ENCODE measurements at places on chromosomes 3 and 15.

- DNase-seq = peak; percentile 69
These were observed 68.0 kb downstream of the ATP2B2 start for GRCh38 chr3:10437272-10437994.

DNA sequence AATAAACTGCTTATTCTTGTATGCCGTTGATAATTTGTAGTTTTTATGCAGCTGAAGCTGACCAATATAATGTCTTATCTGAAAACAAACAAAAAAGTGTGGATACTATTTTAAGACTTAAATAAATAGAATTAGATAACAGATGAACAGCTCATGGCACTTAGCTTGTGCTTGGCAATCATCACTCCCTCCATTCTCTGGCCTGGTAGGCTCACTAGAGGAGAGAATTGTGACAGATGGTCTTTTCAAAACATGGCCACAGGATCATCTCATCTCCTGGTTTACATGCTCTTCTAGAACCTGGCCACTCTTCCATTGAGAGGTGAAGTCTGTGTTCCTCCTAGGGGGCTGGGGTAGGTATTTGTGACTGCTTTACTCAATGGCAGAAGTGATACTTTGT lies 58.4 kb upstream of the RBP1 start:
- DNase-seq = no peak

DNA sequence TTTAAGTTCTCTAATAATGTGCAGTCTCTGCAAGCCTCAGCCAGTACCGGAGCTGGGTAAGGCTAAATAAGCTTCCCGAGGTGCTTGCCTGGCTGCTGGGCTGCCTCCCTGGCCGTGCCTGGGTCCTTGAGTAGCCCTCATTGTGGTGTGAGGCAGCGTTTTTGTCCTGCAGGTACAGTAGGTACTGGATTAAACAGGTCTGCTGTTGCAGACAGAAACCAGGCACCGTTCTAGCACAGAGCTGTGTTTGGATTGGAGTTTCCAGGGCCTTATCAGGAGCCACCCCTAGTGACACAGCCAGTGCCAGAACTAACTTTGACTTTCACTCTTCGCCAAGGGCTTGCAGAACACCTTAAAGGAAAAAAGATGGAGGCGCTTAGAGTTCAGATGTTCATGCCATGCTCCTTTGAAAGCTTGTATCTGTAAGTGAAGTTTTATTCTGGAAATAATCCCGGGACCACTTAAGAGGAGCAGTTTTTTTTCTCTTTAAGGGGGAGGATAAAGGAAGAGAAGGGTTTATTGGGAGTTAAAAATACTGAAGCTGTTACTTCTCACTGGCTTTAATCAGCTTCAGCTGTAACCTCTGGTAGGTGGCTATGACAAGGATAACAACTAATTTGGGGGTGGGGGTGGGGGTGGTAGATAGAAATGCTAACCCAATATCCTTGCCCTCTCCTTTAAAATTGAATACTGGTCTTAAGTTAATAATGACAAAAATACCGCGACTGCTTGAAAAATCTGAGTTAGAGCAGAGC lies 126.8 kb downstream of the MITF start:
- DNase-seq = no peak

DNA sequence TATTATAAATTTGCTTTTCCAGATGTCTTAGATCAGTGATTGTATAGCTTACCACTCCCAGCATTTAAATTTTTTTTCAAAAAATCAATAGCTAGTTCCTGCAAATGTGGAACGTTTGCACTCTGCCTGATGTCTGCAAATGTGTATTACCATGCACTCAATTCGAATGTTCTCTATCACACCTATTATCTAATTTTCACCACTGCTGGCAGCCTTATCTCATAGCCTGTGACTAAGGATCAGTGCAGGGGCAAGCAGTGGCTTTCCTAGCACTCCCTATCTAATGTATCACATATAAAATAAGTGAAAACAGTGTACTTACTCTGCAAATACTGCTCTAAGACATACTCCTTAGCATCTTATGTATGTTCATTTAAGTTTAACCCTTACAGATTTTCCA lies 196.3 kb upstream of the PLSCR5 start:
- DNase-seq = no peak

GRCh38 chr3:127719369-127719768 lies 46.6 kb downstream of the ABTB1 start:
- DNase-seq = no peak

DNA sequence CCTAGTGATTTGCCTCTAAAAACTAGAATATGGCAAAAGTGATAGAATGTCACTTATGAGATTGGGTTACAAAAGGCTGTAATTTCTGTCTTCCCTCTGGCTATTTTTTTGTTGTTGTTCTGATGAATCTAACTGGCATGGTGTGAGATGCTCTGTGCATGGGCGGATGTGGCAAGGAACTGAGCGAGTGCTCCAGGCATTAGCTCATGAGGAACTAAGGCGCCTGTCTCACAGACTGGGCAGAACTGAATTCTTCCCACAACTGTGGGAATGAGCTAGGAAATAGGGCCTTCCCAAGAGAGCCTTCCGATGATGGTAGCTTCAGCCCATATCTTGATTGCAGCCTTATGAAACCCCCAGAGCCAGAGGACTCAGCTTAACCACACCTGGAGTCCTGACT lies 222.5 kb downstream of the NR2F2 start:
- DNase-seq = no peak

DNA sequence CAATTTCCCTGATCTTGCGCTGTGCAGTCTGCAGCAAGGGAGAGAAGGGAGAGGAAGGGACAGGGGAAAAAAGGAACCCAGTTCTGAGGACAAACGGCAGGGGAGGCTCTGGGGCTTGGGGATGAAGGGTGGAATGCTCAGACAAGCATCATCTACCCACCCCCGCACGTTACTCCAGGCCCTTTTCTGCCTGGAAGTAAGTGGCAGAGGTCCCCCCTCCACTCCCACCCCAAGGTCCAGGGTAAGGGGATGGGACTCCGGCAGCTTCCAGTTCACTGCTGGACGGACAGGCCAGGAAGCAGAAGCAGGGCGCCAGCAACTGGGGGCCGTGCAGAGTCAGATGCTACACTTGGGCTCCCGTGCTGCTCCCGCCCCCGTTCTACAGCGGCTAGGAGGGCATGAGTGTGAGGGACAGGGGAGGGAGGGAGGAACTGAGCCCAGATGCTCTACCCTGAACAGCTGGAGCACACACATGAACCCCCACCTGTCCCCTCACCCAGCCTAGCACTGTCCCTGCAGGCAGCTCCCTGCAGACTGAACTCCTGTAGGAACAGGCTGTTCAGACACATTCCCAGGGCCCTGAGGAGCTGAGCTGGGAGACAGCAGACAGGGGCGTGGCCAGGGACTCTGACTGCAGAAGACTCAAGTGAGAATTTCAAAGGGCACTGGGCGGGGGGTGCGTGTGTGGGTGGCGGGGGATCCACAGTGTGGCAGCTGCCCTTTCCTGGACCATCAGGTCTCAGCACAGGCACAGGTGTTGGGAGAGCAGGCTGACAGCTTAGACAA lies 59.7 kb downstream of the SENP2 start:
- no peak for DNase-seq

GRCh38 chr3:60339304-60339703 lies 911.9 kb downstream of the FHIT start:
- no peak for DNase-seq

- DNase-seq = no peak
These were observed 28.6 kb upstream of the SERPINI2 start for GRCh38 chr3:167502401-167502800.

DNA sequence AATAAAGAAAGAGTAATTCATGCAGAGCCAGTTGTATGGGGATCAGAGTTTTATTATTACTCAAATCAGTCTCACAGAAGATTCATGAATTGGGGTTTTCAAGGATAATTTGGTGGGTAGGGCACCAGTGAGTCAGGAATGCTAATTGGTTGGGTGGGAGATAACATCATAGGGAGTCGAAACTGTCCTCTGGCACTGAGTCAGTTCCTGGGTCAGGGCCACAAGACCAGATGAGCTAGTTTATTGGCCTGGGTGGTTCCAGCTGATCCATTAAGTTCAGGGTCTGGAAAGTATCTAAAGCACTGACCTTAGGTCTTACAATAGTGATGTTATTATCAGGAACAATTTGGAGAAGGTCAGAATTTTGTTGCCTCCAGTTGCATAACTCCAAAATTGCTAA lies 998.6 kb upstream of the EPHA6 start:
- DNase-seq = peak; percentile 5

- no peak for DNase-seq
These were observed 5.6 kb upstream of the FEZF2 start for GRCh38 chr3:62378921-62379320.

GRCh38 chr3:124248471-124249028 lies 256.6 kb upstream of the ROPN1 start:
- DNase-seq = peak; percentile 89

DNA sequence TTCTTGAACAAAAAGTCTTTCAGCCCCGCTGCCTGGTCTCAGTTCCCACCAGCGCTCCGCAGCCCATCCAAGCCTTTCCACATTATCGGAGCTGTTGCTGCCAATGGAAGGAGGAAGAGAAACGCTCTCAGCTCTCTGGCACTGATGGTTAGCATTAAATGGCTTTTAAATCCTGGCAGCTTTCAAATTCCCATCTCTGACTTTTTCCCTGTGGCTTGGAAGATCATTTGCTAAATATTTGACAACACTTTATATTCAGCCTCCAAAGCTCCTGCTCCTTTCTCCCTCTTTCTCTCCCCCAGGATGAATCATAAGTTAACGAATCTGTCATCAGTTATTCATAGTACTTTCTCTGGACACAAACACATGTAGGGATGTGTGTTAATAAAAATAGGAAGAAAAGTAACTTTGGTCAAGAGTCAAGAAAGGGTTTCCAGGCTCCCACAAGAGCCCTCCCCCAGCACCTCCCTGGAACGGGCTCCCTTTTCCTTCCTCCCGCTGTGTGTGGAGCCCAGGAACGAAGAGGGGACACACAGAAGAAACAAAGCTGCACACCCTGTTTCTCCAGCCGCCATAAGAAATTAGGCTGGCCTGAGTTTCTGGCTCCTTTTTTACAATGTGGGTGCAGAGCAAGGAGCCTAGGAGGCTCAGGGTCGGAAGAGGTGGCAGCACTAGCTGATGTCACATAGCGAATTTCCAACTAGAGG lies 47.6 kb upstream of the TSEN2 start:
- DNase-seq = peak; percentile 89

GRCh38 chr15:87508086-87508485 lies 748.5 kb downstream of the NTRK3 start:
- no peak for DNase-seq
